Right atrium auricular region (tissue), 2 donors: ENCODE measurements at places on chromosomes 2 and 18.

DNA sequence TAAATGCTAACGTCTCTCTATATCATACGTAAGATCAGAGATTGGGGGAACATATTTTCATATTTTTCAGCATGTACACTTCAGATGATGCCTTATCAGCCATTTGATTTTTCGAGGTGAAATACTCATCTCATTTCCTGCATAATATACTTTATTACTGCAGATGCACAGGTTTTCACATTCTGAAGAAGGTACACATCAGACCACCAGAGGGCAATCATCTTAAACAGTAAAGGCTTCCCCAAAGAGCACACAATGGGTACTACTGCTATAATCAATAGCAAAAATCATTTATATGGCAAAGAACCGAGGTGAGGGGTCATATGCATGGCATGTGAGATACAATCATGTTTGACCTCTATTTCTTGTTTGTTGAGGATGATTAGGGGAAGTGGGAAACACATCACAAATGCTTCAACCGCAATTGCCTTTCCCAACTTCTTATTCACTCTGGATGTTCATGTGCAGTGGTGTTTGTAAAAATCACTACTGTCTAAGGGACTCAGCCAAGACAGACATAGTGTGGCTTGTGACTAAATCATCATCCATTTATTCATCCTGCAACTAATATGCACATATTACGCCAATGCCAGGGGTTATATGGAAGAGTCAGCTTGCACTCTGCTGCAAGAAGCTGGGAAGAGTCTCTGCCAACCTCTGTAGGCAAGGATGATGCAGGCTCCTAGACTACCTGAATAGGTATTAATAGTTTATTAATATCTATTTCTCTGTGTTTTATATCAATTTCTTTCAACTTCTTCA is 118.7 kb downstream of the EPB41L3 start:
- no peak for DNase-seq

GRCh38 chr18:12423820-12424219 is 16.1 kb downstream of the PRELID3A start:
- no peak for DNase-seq

DNA sequence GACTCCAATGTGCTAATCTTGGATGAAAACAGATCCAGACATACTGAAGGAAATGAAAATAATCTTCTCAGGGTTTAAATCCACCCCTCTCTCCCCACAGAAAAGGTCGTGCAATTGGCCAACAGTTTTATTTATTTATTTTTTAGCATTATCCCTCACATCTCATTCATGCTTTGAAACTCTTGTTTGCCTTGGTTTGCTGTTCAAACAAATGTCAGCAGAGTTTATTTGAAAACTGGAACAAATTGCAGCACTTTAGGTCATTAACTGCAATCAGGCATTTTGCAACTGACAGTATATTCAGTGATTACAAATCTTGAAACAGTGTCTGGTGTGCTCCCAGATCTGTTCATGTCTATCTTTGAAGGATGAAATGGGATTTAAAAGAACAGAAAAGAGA is 220.6 kb downstream of the SLC4A10 start:
- no peak for DNase-seq

GRCh38 chr2:20169796-20170703 is 54.9 kb downstream of the SDC1 start:
- DNase-seq = no peak

DNA sequence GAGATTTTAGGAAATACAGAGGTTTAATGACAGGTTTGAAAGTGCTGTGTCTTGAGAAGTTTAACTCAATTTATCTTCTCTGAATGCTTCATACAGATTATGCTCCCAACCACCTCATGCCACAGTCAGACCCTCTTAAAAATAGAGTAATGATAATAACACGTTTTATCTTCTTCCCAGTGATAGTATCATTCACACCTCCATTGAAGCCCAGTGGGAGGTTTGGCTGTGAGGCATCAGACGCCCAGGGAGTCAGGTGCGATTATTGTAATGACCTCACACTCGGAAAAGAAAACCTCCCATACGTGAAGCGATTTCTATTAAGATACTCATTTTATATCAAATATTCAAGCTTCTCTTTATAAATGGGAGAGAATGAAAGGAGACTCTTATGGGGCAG is 366.3 kb downstream of the SETBP1 start:
- DNase-seq = no peak
